A172 (cell line): ENCODE measurements at places on chromosomes 4 and X. TPM values are rescaled to one million over a fixed set of nuclear protein-coding genes. Genes with fewer than 3 reads are reported as not detected.

DNA sequence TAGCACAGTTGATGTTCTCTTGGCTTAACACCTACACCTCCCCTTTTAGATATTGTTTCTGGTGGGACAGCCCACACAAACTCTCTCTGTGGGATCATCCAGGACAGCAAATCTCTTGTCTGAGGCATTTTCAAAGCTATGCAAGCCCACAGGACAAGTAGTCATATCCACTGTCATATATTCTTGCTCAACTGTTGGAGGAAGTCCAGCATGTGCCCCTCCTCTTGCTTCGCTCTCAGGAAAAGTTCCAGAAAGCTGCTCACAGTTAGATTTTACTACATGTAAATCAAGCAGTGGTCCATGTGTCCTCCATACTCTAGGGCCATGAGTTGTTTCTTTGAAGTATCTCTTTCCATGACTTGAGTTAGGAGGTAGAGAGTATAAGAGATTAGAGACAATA lies 260.7 kb downstream of the INPP4B start:
- no peak for DNase-seq

DNA sequence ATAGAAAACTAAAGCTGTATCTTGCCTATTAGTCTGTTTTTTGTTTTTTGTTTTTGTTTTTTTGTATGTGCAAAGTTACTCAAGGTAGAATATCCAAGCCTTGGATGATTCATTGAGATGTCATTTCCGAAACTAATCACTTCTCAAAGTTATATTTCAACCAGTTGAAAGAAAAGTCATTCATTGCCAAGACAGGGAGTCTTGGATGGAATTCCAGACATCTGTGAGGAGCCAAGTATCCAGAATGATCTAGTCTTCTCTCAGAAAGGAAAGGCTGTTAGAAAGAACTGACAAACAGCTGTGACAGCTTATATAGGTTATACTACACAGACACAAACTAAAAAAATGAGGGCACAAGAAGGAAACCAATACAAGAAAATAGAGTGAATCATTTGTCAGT lies 141.1 kb upstream of the NDST3 start:
- peak; percentile 23 for DNase-seq

DNA sequence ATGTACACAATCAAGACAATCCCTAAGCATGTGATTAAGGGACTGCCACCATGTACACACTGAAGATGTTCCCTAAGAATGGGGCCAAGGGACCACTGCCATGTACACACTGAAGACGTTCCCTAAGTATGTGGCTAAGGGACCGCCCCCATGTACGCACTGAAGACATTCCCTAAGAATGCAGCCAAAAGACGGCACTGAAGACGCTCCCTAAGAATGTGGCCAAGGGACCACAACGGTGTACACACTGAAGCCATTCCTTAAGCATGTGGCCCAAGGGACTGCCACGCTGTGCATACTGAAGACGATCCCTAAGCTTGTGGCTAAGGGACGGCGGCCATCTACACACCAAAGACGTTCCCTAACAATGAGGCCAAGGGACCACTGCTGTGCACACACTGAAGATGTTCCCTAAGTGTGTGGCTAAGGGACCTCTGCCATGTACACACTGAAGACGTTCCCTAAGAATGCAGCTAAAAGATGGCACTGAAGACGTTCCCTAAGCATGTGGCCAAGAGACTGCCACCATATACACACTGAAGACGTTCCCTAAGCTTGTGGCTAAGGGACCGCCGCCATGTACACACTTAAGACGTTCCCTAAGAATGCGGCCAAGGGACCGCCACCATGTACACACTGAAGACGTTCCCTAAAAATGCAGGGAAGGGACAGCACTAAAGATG lies 26.4 kb downstream of the DHRSX start:
- DNase-seq = no peak

DNA sequence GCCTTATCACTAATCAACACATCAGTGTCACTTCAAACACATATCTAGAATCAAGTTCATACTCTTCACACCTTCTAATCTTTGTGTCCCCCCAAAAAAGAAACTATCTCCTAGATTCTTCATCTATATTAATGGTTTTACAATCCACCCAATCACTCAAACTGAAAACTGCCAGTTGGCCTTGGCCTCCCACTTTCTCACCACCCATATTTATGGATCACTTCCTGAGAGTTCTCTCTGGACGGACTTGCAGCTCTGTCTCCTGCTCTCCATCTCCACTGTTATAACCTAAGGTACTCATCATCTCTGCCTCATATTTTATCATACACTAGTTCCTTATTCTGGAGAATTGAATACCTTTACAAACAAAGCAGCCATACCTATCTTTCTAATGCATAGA lies 106.1 kb upstream of the ATOH1 start:
- DNase-seq = no peak

DNA sequence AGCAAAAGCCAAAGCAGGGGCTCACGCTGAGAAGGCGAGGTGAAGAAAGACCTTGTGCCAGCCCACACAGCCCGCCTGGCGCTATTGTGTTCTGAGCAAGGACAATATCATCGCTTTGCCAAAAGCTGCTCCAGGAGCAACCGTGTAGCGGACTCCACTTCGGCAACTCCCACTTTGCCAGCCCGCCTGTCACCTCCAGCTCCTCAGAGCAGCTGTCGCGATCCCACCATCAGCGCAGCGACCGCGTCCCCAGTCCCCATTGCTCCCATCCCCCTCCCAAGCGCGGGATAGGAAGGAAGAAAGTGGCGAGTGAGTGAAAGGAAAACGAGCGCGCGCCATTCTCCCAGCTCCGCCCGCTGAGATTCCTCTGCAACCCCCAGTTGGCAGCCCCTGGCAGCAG lies 759 bp downstream of the ZC4H2 start:
- DNase-seq = peak; percentile 25

- no peak for DNase-seq
These were observed 40.3 kb downstream of the ATP2B3 start for GRCh38 chrX:153557618-153558355.

DNA sequence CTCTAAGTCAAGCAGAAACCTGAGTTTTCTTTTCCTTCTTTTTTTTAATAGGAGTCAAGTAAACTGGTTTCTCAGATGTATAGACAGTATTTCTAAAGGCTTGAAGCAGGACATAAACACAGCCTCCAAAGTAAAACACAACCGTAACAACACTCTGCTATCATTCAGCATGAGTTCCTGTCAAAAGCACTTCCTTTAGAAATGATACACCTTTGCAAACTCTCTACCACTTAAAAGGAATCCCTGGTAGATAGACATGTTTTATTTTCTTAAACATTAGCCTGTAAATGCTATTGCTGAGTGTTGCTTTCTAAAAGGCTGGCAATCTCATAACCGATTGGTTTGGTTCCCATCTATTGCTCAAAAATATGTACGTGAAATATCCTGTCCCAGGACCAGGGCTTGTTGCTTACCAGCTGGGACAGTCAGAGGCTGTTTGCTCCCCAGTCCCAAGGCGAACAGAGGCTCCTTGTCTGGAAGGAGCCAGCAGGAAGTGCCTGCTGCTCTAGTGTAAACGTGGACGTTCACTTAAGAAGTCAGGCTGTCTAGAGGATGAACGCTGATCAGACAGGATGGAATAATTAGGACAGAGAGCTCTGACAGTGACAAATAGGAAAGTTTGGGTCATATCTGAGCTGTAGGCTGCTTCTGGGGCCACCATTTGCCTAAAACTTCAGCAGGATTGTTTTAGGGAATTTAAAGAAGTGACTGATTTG lies 173.9 kb upstream of the KLF3 start:
- DNase-seq = peak; percentile 8

- DNase-seq = no peak
These were observed 6.0 kb upstream of the PDLIM3 start for GRCh38 chr4:185541251-185541727.

GRCh38 chr4:75497133-75497532 lies 17.1 kb downstream of the RCHY1 start:
- no peak for DNase-seq

DNA sequence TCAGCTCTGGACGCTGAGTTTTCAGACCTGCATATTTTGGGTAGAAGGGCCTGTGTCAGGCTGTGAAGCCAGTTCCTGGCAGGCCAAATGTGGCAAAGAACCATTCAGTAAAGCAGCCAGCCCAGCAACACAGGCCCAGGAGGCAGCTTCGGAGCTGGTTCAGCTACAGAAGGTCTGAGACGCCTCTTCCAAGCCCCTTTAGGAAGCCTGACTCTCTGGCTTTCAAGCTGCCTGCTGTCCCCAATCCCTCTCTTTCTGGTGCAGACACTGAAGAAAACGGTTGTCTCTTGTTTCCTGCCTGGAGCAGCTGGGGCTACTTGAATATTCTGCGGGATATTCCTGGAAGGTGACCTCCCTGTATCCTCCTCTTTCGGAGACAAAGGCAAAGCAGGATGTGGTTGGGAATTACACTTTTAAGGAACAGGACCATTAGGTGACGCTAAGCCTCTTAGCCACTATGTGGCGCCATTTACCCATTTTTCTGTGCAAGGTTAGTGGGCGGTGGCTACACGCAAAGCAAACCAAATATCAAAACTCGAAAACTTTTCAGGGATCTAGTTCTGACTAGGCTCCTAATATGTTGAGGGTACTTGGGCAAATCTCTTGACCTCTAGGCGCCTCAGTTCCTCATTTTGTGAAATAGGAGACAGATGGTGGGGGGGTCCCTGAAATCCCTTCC lies 47.2 kb upstream of the LAS1L start:
- DNase-seq = peak; percentile 57

DNA sequence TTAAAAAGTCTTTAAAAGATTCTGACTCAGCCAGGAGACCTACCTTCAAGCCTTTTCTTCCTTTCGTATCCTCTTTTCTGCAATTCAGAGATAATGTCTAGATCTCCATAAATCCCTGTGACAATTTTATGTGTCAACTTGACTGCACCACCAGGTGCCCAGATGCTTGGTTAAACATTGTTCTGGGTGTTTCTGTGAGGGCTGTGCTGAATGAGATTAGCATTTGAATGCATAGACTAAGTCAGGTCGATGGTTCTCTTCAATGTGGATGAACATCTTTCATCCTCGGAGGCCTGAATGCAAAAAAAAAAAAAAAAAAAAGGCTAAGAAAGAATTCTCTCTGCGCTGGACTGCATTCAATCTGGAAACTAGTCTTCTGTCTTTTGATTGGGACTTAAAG lies 1082.7 kb downstream of the NLGN4X start:
- DNase-seq = no peak

GRCh38 chr4:110183643-110184042 lies 14.8 kb downstream of the ELOVL6 start:
- DNase-seq = no peak

GRCh38 chr4:147247579-147247978 lies 233.3 kb upstream of the EDNRA start:
- peak; percentile 21 for DNase-seq

GRCh38 chr4:6440506-6441201 lies 31.8 kb downstream of the PPP2R2C start:
- no peak for DNase-seq

DNA sequence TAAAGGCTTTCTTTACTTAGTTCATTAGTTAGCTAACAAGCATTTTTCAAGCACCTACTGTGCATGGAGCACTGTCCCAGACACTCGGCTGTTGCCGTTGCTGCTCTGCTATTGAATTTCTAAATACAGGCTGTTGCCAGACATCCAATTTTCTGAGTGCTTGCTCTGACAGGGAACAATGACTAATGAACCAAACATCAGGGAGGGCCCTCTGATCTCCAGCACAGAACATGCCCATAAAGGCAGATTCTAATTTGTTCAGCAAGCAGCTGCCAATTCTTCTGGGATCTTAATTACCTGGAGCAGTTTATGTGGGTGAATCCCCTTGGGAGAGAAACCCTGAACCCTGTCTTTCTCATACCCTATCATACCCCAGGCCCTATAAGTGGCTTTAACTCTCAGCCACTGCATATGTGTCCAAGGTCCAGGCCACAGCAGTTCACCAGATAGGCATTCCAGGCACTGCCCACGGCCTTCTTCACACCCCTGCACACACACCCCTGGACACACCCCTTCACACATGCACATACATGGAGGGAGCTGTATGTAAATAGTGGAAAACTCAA lies 27.9 kb downstream of the TSC22D3 start:
- DNase-seq = no peak

DNA sequence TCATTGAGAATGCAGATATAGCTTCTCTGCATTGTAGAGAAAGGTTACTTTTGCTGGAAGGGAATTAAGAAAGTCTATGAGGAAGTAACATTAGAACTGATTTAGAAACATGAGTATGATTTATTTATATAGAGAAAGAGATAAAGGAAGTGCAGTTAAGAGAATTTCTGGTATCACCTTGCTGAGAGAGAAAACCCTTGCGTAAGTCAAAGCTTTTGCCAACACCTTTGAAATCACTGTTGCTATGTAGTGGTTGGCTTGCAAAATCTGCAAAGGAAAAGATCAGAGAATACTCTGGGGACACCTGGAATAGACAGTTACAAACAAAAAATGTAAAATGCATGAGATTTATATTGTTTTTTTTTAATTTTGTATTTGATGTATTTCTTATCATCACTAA lies 137.3 kb upstream of the RXFP1 start:
- DNase-seq = no peak

The CYTL1 gene
- total RNA-seq = not detected in 2 replicates

The GPC3 gene
- total RNA-seq = not detected in 2 replicates

The XAGE2 gene
- 0.22 TPM in 1 of 2 replicates, not detected in the other for total RNA-seq

The CORIN gene
- total RNA-seq = not detected in 2 replicates
